ENCODE measurements at places on chromosomes 7 and 10. TPM values are rescaled to one million over a fixed set of nuclear protein-coding genes. Genes with fewer than 3 reads are reported as not detected.

- H3K27ac ChIP-seq = peak overlapping the region; percentile 21
- H3K36me3 ChIP-seq = peaks cover 57% of the 10 kb centered on the region
- peak; percentile 27 for DNase-seq
- no peaks in the 10 kb centered on the region for H3K27me3 ChIP-seq
- no peak overlapping the region for H3K4me3 ChIP-seq
Measured at GRCh38 chr10:28587970-28588290, 55.0 kb downstream of the WAC start.

- H3K4me1 ChIP-seq = no peaks in the 10 kb centered on the region
- no peak overlapping the region for H3K27ac ChIP-seq
- no peaks in the 10 kb centered on the region for H3K27me3 ChIP-seq
- no peaks in the 10 kb centered on the region for H3K36me3 ChIP-seq
- DNase-seq = no peak
Measured at GRCh38 chr7:153245809-153246208, 486.3 kb downstream of the ACTR3B start.

- no peak overlapping the region for H3K4me3 ChIP-seq
- H3K27ac ChIP-seq = no peak overlapping the region
- H3K27me3 ChIP-seq = no peaks in the 10 kb centered on the region
Measured at GRCh38 chr10:82238291-82238690, 363.3 kb downstream of the NRG3 start.

Gene CDH23
- polyA plus RNA-seq = 1.7 TPM

Gene ADAM12
- polyA plus RNA-seq = 0.08 TPM

Gene FAM237B
- not detected for polyA plus RNA-seq
